ENCODE measurements at places on chromosomes 4 and X.

- no peak for DNase-seq
These were observed 151.5 kb downstream of the PTTG2 start for GRCh38 chr4:38111717-38112116.

DNA sequence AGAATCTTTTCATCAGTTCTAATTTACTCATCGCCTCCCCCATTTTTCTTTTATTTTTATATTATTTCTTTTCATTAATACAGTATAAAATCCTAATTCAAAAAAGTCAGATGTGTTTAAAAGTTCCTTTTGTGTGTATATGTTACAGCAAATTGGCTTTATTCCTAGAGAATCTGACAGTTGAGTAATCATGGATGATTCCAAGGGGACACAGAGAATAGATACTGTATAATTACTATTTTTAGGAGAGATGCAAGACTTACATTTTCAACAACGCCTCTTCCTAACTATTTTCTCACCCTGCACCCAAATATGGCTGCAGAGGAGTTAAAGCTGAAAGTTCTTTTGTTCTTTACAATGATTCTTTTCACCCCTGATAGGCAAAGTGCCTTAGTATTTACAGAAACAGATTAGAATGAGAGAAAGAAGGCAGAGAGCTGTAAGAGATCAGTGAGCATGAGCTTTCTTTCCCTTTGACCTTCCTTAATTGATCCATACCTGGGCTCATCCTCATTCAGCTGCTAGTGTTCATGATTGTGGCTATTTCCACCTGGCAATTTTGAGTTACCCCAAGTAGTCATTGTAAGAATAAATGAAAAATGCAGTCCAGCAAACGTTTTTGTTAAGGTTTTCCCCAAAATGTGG is 210.8 kb downstream of the SLC4A4 start:
- DNase-seq: no peak

GRCh38 chr4:38330321-38330720 is 333.7 kb upstream of the KLF3 start:
- no peak for DNase-seq

- no peak for DNase-seq
These were observed 111.7 kb downstream of the PABPC4L start for GRCh38 chr4:134089885-134090284.

GRCh38 chr4:629915-630641 is 4.7 kb downstream of the PDE6B start:
- DNase-seq: no peak

DNA sequence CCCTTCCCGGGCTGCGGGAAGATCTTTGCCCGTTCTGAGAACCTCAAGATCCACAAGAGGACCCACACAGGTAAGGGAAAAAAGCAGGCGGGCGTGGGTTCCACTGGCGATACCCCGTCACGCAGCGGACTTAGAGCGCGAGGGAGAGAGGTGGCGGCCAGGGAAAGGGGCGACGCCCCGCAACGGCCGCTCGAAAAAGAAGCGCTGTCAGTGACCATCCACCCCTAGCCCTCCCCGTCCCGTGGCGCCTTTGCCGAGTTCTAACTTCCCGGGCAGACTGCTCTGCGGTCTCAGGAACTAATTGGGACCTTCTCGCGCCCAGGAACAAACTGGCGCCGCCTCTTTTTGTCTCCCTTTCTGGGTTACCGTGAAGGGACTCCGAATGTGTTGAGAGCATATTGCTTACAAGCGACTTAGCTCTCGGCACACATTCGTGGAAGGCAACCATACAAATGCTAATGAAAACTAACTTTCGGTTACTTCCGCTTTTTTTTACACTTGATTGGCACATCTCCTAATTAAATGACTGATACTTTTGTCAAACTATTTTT is 1.8 kb downstream of the ZIC3 start:
- DNase-seq: no peak

DNA sequence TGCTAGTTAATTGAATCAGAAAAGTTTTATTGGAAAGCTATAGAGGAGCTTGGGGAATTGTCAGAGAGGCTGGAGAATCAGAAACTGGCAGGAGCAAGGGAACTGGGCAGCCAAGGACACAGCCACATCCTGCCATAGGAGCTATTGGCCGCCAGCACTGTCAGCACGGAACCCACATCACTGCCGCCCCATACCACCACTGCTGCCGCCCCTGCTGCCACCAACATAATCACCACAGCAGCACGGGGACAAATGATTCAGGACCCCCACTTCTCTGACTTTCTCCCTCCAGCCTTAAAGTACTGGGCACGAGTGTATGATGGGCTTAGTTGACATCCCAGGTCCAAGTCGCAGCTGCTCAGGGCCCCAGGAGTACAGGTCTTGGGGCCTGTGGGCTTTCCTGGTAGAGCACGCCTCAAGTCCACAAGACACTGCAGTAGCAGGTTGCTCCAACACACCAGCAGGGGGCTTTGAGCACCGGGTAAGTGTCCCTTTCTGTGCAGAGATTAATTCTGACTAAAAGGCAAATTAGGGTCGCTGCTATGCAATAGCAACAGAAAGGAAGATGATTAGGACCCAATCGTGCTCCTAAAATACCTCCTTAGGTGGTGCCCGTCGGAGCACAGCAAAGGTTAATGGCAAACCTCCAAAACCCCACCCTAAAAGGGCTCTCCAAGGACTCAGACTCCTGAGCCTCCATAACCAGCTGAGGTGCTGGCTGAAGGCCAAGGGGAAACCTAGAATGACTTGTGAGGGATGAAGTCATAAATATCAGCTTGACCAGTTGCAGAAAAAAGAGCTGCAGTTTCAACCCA is 6.9 kb downstream of the PJA1 start:
- DNase-seq: no peak

- DNase-seq: no peak
These were observed 125.2 kb downstream of the ELOVL6 start for GRCh38 chr4:110073053-110073845.

DNA sequence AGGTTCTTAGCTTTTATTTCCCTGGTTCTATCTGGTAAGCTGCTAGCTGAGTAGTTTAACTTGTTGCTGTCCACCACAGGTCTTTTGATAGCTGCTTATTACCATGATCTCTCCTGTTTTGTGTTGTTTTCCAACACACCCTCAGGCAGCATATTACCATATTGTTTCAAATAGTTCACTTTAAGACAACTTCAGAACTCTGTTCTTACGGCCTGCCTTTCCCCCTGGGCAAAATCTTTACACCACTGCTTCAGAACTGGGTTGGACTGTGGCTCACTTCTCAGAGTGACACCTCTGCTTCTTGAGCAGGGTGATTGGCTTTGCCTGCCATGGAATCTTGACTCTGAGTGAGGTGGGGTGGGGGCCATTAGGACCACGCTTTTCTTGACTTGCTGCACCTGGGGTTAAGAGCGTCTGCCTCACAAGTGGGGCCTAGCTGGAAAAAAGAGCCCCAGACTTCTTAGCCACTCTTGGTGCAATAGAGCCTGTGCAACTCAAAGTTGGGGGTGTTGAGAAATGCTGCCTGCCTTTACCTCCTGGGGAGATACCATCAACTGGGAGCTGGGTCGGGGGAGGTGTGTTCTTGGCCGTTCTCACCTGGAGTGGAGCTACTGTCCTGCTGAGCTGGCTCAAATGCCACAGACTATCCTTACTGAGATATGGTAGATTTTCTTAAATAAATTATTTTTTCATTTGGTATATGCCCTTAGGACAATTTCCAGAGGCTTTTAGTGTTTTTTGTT is 23.4 kb downstream of the USP9X start:
- no peak for DNase-seq

- DNase-seq: no peak
These were observed 76.9 kb upstream of the AFAP1 start for GRCh38 chr4:8016527-8016926.

DNA sequence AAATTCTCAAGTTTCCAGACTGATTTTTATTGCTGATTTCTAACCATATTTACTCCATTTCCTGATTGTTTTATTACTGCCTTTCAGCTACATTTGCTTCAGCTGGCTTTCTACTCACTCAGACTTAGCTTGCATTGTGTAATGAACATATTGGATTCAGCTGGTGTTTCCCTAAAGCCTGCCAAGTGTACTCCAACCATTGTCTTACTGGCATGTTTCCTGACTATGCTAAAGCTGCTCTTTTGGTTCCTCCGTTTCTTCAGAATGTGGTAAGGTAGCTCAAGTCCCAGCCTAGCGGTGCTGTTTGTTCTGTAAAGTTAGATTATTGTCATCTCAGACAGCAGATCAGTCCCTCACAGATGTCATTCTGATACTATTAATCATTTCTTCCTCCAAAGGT is 53.1 kb upstream of the GLRA2 start:
- no peak for DNase-seq

DNA sequence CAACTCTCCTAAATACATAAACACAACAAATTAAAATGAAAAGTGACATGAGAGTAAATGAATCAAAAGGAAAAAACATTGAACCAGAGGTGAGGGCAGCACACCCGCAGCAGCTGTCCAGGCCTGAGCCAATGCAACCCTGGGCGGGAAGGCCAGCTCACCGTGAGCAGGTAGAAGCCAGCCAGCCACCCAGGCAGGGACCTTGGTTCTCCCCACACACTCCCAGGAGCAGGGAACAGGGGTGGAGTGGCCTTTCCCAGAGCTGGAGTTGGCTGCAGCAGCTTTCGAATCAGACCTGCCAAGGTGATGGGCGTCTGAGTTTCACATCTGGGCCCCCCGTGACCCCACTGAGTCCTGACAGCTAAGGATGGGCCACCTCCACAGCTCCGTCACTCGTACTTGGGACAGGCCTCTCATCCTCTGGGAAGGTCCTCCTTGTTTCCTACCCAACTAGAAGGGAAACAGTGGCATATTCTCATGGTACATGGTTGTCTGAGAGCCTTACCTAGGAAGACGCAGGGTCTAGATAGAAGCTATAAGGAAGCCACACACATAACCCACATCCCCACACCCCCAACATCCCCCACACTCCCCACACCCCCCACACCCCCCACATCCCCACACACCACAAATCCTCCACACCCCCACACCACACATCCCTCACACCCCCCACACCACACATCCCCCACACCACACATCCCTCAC is 172.2 kb downstream of the DCLK2 start:
- no peak for DNase-seq

- no peak for DNase-seq
These were observed 342.5 kb upstream of the NDST3 start for GRCh38 chr4:117691572-117692351.

GRCh38 chrX:13638826-13639225 is 14.1 kb upstream of the TCEANC start:
- no peak for DNase-seq

- DNase-seq: no peak
These were observed 82.4 kb downstream of the AFAP1 start for GRCh38 chr4:7857238-7857701.

DNA sequence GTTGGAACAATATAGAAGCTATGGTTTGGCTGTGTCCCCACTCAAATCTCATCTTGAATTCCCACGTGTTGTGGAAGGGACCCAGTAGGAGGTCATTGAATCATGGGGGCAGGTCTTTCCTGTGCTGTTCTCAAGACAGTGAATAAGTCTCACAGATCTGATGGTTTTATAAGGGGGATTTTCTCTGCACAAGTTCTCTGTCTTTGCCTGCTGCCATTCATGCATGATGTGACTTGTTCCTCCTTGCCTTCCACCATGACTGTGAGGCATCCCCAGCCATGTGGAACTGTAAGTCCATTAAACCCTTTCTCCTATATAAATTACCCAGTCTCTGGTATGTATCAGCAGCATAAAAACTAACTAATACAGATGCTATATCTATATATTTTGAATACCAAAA is 135.2 kb upstream of the EDNRA start:
- no peak for DNase-seq

- no peak for DNase-seq
These were observed 10.3 kb downstream of the CYP4V2 start for GRCh38 chr4:186201535-186202230.

DNA sequence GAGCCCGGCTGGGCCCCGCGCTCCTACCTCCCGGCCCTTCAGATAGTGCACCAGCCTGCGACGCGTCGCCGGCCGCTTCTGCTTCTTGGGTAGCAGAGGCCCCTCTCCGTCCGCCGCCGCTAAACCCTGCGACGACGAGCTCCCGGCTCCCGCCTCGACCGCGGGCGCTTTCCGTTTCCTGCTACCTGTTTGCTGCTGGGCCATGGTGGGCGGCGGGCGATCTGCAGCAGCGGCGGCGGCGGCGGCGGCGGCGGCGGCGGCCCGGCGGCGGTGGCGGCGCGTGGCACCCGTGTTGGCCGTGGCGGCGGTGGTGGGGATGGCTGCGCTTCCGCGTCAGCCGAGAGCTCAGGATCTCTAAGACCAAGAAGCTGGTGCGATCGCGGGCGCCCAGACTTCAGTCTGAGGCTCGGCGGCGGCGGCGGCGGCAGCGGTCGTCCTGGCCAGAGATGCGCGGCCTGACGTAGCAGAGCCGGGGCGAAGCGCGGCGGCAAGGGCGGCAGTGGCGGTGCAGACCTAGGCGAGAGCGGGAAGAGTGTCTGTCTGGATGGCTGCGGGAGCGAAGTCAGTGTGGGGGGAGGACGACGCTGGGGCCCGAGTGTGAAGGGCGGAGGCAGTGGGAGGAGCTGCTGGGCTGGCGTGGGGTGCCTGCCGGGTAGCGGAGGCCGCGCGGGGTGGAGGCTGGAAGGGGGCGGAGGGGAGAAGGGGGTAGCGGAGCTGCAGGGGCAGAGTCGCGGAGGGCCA is at the start of gene DCAF12L2:
Gene DCAF12L2, minus strand, starts transcription at position 569 of the 741 bp plus-strand sequence. Its CDS starts 365 bp downstream, at position 204.
- no peak for DNase-seq

- no peak for DNase-seq
These were observed 237.5 kb upstream of the DIAPH2 start for GRCh38 chrX:96447161-96447560.

GRCh38 chrX:9880237-9880636 is 86.9 kb upstream of the CLDN34 start:
- no peak for DNase-seq

DNA sequence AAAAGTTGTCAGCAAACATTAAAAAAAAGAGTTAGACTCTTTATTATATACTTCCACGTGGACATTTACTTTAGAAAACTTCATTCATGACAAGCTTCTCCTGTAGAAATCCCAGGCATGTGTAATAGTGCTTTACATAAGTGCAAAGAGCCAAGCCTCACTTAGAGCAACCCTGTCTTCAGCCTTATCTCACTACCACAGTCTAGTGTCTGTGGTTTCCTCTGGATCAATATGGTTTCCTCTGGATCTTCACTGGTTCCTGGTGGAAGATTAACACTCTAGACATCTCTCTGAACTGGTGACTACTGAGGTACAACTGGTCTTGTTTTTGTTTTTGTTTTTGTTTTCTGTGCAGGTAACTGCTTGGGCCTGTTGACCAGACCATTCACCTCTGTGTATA is 18.4 kb upstream of the ARMCX5 start:
- DNase-seq: no peak

GRCh38 chr4:85861064-85861765 is 386.3 kb downstream of the ARHGAP24 start:
- no peak for DNase-seq

- no peak for DNase-seq
These were observed 1444.2 kb downstream of the ADGRL3 start for GRCh38 chr4:62644372-62644771.

GRCh38 chr4:14404730-14405129 is 597.6 kb upstream of the CPEB2 start:
- no peak for DNase-seq

DNA sequence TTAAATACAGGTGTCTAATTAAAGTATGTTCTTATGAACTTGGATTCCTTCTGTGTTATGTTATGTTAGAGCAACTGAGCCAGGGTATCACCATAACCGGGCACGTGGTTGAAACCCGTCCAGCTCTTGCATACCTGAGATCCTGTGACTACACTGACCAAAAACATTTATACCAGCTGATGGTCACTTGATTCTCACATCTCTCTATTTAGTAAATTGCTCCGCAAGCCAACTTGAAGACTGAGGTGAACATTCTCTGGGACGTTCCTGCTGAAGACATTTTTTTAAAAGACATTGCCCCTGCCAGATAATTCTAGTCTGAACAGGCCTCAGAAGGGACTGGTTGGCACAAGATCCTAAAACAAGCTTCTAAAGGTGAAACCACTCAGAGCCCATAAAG is 550.0 kb upstream of the DIPK2B start:
- no peak for DNase-seq
